ENCODE measurements at places on chromosomes 12 and 14. TPM values are rescaled to one million over a fixed set of nuclear protein-coding genes. Genes with fewer than 3 reads are reported as not detected.

GDF11 gene
- total RNA-seq = 1.9 TPM

ETNK1 gene
- total RNA-seq = 61.4 TPM

GPRC5D gene
- 2.2 TPM for total RNA-seq

ATF7IP gene
- 65.8 TPM for total RNA-seq

BCDIN3D gene
- 5.1 TPM for total RNA-seq

FOXN4 gene
- total RNA-seq = not detected

LHX5 gene
- not detected for total RNA-seq

TMPRSS12 gene
- 0.34 TPM for total RNA-seq

RNASE3 gene
- total RNA-seq = not detected

CDK2 gene
- 33.2 TPM for total RNA-seq

CMAS gene
- 20.3 TPM for total RNA-seq

CLEC4D gene
- total RNA-seq = not detected

LTBR gene
- 157 TPM for total RNA-seq

ANO2 gene
- 1.1 TPM for total RNA-seq

IFI27L2 gene
- total RNA-seq = 87.6 TPM

SIRT4 gene
- 3.6 TPM for total RNA-seq

TMBIM6 gene
- total RNA-seq = 372 TPM

SOX5 gene
- 110 TPM for total RNA-seq

FOXM1 gene
- total RNA-seq = 9.2 TPM

TAS2R30 gene
- total RNA-seq = 5.0 TPM

ARHGEF40 gene
- total RNA-seq = 20.6 TPM

LUM gene
- 26.0 TPM for total RNA-seq

SMCO2 gene
- total RNA-seq = 0.94 TPM

TSFM gene
- 33.3 TPM for total RNA-seq

CPM gene
- 67.5 TPM for total RNA-seq

CFL2 gene
- 10.2 TPM for total RNA-seq

GDF3 gene
- not detected for total RNA-seq

GPR84 gene
- total RNA-seq = 0.38 TPM

SDR9C7 gene
- total RNA-seq = 75.6 TPM

All from suprapubic skin (tissue), 4 donors.